ENCODE measurements at places on chromosomes 5 and 9.

DNA sequence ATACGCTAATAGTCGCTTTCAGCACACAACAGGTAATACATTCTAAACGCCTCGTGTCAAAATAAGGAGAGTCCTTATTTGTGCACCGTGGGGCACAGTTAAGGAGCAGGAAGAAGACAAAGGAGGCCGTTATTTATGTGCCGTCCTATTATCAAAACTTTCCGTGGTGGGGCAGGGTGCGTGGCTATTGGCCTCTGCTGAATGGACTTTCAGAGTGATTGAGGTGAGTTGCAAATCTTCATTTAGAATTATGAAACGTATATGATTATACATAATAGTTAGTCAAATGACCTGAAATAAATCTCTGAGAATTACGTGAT lies 833 bp downstream of the C5orf24 start:
- DNase-seq: peak; percentile 14

- peak; percentile 28 for DNase-seq
Observed at GRCh38 chr9:83219154-83219923, 156.4 kb upstream of the RASEF start.

GRCh38 chr5:80399526-80400239 lies 8.2 kb upstream of the ZFYVE16 start:
- peak; percentile 46 for DNase-seq

DNA sequence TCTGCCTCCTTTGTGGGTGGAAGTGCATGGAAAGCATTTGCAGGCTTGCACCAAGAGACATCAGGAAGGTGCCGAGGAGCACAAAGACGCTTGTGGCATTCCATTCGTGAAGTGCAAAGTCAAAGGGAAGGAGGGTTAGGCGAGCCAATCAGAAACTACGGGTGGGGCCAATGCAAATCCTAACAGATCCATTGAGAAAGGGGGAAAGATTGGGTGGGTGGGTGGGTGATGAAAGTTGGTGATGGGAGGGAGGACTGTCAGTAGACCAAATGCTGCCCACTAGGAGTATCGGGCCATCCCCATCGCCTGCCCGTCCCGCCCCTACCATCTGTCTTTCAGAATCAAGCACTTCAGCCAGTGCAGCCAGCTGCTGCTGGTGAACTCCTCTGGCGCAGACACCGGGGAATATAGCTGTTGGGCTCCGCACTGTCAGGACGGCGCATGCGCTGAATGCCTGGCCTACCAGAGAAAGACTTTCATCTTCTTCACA lies 17.1 kb upstream of the ANXA6 start:
- DNase-seq: no peak

DNA sequence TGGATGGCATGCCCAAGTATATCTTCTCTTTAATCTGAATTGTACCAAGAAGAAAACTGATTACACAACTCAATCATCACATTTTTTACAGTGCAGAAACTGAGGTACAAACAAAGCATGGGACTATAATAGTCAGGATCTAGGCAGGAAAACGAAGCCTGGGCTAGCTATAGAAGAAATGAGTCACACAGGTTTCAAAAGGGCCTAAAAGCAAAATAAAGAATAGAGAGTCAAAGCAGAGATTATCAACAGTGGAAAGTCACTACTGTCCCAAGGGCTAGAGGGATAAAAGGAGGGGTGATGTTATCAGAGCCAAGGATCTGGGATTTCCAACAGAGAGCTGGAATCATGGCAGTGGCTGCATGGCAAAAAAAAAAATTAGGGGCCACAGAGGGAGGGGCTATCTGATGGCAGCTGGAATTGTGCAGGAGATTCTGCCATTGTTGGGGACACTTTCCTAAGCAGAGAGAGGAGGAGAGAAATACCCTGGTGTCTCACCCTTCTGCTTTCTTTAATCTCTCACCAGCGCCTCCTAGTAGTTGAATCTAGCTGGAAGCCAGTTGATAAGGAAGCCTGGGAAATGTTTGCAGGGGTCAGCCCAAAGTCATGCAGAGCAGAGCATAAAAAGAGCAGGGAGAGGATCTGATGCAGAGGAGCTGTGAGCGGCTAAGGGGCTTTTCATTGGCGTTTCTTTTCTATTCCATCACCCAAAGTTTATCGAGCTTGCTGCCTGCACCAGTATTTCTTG lies 343.2 kb downstream of the ACTL7B start:
- DNase-seq: no peak

- DNase-seq: peak; percentile 21
Observed at GRCh38 chr5:79702606-79703380, 13.2 kb downstream of the CMYA5 start.

DNA sequence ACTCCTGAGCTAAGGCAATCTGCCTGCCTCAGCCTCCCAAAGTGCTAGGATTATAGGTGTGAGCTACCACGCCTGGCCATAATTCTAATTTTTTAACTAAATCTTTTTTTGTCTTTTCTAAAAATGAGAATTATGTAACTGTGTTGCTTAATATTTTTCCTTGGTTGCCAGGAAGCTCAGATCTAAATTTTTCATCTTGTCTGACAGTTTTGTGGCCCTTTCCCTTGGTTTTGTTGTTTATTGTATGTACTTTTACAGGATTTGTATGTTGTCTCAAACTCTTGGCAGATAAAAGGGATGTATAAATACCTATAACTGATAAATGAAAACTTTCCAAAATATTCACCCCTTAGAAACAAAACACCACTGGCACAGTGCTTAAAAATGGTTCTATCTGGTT lies 88.2 kb upstream of the KLF9 start:
- no peak for DNase-seq

DNA sequence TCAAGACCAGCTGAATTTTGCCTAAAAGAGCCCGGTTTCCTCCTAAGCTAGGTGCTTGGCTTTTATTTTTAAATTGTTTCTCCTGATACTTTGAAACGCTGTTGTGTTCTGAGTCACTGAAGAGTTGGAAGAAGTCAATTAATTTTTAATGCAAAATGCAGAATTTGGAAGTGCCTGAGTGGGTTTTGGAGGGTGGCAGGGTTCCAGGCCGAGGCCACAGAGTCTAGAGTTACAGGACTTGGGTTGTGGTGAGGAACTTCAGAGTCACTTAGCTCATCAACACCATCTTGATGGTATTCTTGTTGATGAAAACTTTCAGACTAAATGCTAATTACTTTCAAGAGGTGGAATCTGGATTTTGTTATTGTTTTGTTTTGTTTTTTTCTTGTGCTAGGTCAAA lies 130.6 kb downstream of the PDZD2 start:
- DNase-seq: no peak

GRCh38 chr5:151086905-151087360 lies 6.1 kb upstream of the TNIP1 start:
- peak; percentile 76 for DNase-seq

GRCh38 chr5:116454417-116454927 lies 120.2 kb downstream of the SEMA6A start:
- DNase-seq: no peak

- no peak for DNase-seq
Observed at GRCh38 chr9:98211260-98211659, 18.8 kb upstream of the CORO2A start.

- DNase-seq: no peak
Observed at GRCh38 chr5:127335381-127335780, 44.8 kb downstream of the MEGF10 start.

GRCh38 chr5:148267962-148268361 lies 632 bp upstream of the SPINK13 start:
- DNase-seq: no peak

GRCh38 chr5:178458140-178458539 lies 132.1 kb downstream of the COL23A1 start:
- no peak for DNase-seq

DNA sequence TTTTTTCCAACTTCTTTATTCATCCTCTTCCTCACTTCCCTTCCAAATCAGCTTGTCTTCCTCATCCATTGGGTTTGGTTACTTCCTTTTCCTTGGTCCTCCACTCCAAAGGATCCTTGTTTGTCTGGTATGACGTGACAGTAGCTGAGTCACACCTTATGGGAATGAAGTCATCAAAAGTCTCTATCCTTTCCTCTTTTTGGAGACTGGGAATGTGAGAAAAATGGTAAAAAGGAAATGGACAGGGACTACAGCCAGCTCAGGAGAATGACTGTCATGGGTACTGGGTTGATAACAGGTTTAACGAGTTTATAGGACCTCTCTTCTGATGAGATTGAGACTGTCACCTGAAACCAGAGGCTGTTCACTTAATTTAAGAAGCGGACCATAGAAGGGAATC lies 76.2 kb upstream of the MYO10 start:
- no peak for DNase-seq

DNA sequence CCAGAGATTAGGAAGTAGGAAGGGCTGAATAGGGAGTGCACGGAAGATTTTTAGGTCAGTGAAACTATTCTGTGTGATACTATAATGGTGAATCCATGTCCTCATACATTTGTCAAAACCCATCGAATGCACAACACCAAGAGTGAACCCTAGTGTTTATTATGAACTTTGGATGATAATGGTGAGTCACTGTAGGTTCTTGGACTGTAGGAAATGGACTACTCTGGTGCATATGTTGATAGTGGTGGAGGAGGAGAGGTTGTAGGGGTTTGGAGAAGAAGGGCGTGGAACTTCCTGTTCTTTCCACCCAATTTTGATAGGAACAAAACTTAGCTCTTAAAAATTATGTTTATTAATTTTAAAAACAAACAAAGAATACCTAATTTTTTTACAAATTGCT lies 14.3 kb downstream of the CTSL start:
- DNase-seq: no peak

- no peak for DNase-seq
Observed at GRCh38 chr9:29802454-29802853, 2229.2 kb upstream of the C9orf72 start.

DNA sequence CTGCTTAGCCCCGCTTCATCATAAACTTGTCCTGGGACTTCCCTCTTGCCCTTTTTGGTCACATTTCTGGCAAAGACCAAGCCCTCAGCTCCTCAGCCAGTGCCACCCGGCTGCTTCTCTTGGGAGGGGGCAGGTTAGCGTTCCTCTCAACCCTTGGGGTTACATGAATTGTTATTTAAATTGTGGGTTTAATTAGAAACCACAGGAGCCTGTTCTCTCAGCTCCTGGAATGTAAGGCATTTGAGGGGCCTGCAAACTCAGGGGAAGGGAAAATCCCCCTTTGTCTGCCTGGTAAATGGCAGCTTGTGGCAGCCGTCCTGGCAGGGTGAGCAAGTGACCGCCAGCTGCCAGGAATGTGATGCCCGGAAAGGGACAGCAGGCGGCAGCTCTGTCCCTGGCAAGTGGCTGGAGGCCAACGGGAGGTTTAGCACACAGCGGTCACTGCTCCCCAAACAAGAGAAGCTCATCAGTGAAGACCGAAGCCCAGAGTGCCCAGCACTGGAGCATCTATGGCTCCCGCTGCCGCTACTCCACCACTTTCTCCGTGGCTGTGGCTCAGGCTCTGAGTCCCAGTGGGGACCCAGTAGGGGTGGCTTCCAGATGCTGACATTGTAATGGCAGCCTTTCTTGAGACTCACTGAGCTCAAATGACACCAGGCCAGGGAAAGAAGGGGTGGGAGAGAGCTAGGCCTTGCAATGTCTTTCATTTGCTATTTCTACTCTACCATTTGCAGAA lies 51.7 kb downstream of the SHB start:
- no peak for DNase-seq

GRCh38 chr5:1895739-1896420 lies 13.2 kb upstream of the IRX4 start:
- DNase-seq: no peak

DNA sequence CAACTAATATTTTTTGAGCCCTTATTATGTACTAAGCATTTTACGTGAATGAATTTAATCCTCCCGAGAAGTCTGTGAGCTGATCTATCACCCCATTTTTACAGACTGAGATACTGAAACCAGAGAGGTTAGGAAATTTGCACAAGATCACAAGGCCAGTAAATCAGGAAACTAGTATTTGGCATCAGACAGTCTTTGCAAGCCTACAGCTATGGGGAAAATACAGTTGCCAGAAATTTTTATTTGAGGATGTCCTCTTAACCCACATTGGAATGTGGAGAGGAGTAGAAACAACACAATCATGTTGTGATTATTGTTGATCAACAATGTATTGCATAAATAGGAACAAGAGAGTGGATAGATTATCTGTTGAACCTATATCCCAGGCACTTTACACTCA lies 2.3 kb upstream of the SLC46A2 start:
- DNase-seq: no peak

DNA sequence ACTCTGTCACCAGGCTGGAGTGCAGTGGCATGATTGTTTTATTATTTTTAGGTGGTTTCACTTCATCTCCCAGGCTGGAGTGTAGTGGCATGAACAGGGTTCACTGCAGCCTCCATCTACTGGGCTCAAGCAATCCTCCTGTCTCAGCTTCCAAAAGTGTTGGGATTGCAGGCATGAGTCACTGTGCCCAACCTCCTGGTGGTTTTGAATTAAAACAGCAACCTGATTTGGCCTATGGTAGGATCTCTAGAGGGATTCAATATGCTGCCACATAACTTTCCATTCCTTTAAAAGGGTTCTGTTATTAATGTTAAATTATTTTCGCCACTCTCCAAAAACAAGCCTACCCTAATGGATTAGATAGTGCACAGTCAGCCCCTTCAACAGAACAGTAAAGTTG lies 9.9 kb upstream of the HSPA4 start:
- no peak for DNase-seq

DNA sequence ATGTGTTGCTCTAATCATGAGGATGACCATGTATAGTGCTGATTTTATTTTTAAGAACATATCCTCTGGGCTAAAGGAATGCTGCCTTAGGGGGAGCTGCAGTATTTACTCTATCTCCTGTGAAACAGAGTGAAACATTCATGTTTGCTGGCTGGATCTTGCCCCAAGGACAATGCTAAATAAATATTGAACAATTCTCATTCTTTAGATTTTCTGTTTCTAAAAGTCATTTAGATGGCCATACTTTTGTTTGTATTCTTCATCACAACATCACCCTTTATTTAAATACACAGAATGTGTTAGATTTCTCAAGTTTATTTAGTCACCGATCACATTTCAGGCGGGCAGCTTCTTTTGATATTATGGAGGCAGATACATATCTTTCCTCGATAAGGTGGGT lies 103.3 kb downstream of the ARHGEF28 start:
- DNase-seq: no peak

Data from germinal center (tissue), 1 donor.